Activated T-helper 1 cell treated with anti-CD3 and anti-CD28 coated beads, Interleukin-2, amount 50 U/mL, for 16 hours (primary cell): ENCODE measurements at places on chromosomes 13 and 19.

GRCh38 chr19:47778049-47778953 is at the start of gene SELENOW:
Gene SELENOW, plus strand, starts transcription at chr19:47778703. Its CDS starts 83 bp downstream, at chr19:47778786.
- peak; percentile 59 for DNase-seq

DNA sequence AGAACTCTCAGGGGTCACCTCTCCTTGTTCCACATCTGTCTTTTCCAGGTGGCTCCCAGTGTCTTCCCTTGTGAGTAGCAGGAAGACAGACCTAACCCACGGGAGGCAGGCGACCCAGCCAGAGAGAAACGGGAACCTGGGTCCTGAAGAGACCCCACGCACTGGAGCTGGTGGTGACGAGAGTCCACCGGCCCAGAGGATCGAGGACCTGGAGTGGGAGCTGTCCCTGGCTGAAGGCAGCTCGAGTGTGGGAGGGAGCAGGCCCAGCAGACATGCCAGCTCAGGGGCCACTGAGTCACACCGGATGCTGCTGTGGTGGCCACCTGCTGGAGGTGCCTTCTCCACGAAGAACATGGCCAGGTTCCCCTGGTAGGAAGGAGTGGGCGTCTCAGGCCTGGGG is 66.5 kb upstream of the ATP12A start:
- no peak for DNase-seq

DNA sequence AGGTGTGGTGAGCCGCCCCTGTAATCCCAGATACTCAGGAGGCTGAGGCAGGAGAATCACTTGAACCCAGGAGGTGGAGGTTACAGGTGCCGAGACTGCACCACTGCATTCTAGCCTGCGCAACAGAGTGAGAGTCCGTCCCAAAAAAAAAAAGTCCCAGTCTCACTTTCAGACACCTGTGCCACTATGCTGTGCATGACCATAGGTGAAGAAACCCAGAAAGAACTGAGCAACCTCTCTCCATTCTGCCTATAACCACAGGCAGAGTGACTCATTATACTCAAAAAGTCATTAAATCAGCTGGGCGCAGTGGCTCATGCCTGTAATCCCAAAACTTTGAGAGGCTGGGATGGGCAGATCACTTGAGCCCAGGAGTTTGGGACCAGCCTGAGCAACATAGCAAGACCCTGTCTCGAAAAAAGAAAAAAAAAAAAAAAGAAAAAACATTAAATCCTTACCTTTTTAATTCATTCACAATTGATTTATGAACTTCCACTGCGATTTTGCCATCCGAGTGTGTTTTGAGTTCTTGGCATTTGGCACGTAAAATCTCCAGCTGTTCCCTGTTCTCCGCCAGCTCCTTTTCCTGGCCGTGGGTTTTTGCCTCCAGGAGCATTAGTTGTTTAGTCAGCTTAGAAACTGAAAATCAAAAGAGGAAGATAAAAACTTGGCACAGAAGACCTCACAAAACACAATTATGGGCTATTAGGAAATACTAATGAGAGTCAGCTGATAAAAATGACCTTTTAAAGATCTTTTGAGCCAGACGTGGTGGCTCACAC is 45.5 kb upstream of the SLC7A9 start:
- DNase-seq, result no peak

GRCh38 chr19:52725528-52725961 is 9.3 kb downstream of the ZNF611 start:
- no peak for DNase-seq

DNA sequence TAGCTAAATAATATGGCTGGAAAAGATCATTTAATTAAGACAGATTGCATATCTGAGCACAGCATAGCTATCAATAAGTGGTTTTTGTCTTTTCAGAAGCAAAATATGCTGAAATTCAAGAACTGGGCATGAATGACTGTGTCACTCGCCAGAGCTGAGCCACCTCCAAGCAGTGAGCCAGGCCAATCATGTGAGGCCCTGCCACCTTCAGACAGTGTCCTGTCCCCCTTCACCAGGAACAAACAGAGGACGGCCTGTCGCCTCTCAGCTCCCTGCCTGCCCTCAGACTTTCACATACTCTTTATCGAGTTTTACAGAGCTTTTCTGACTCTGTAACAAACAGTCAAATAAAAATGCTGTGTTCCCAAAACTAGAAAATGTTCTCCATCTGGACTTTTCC is 171.0 kb upstream of the TSC22D1 start:
- DNase-seq, result no peak

DNA sequence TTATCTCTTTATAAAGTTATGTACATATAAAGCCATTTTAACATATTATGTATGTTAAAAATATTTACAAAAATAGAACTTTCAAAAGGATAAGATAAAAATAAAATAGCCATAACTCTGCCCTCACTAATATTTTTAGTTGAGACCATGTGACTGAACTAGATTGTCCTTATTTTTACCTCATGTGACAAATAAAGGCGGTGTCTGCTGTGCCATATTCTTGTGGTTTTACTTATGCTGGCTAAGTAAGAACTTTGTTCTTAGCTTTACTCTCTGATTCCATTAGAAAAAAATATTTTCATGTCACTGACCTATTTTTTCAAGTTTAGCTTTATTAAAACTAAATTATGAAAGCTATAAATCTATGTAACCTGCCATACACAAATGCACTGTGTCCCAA is 135.6 kb upstream of the TSC22D1 start:
- no peak for DNase-seq

DNA sequence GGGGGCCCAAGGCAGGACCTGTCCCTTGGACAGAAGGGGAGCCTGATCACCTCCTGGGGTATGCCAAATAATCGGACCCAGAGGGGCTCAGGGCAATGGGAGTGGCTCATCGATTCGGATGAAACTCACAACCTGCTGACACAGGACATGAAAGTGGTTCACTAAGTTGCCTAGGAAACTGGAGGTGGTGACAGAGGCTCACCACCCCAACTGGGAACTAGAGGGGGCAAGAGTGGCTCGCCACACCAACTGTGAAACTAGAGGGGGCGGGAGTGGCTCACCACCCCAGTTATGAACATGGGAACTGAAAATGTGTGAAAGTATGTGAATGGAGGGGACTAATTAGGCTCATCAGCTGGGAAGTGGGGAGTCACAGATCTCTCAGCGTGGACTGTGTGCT is 46.3 kb upstream of the ZNF737 start:
- DNase-seq, result no peak

DNA sequence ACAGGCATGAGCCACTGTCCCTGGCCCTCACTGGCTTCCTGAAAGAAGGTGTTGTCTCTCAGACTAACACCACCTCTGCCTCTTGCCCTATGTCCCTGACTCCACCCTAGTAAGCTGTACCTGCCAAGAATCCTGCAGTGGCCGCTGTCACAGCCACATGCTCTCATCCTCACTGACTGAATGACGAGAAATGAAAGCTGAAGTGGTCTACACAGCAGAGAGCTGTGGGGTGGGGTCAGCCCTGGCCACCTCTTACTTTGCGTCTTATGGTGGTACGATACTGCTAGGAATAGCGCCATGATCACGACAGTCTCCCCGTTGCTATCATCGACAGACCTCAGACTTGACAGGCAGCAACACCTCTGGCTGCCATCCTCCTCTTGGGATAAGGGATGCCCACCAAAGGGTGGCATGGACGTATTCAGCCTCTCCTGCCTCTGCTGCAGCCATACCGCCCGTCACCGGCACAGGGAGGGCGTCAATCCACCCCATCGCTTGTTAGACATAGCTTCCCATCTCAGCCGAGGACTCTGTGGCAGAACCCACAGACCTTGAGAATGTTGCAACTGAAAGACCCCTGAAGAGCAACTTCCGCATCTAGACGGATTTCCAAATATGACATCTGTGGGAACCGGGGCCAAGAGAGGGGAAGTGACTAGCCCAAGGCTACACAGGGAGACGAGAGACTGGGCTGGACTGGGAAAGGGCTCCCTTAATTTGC is 809 bp downstream of the MYO1F start:
- DNase-seq, result no peak

DNA sequence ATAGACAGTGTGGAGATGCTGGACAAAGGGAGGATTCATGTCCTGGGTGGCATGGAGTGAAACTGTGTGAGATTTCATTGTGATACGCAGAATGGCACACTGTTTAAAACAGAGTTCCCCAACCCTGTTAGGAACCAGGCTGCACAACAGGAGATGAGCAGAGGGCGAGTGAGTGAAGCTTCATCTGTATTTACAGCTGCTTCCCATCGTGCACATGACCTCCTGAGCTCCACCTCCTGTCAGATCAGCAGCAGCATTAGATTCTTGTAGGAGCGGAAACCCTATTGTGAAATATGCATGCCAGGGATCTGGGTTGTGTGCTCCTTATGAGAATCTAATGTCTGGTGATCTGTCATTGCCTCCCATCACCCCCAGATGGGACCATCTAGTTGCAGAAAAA is 72.5 kb downstream of the RAP2A start:
- DNase-seq, result no peak

GRCh38 chr19:13160557-13160956 is 10.3 kb downstream of the IER2 start:
- DNase-seq, result no peak
